ENCODE measurements at places on chromosomes 11 and 22. TPM values are rescaled to one million over a fixed set of nuclear protein-coding genes. Genes with fewer than 3 reads are reported as not detected.
A peak's percentile ranks its signal among the peaks of the same experiment; 100 is the strongest.

GRCh38 chr11:96680211-96681018 lies 290.6 kb downstream of the JRKL start:
- no peak for DNase-seq

GRCh38 chr11:11842421-11843008 lies 743 bp downstream of the USP47 start:
- peak; percentile 84 for DNase-seq

GRCh38 chr11:362642-363442 lies 6.5 kb upstream of the B4GALNT4 start:
- DNase-seq = no peak

GRCh38 chr11:15972838-15973237 lies 383.5 kb downstream of the SOX6 start:
- DNase-seq = no peak

- no peak for DNase-seq
These were observed 4.4 kb downstream of the MOGAT2 start for GRCh38 chr11:75721852-75722668.

DNA sequence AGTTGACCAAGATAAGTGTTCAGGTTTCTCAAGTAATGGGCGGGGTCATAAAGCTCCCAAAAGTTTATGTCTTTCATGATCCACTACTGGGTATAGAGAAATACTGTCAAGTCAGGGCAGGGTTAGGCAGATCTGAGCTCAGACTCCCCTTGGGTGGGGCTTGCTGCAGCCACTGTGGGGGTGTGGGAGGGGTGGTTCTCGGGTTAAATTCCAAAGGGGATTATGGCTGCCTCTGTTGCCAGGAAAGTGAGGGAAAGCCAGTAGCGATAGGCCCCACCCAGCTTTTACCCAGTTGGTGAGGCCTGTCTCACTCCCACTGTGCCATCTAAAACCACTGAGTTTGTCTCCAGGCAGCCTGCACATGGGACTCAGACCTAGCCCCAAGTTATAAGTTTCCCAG lies 37.8 kb downstream of the DLG2 start:
- no peak for DNase-seq

GRCh38 chr11:3637201-3637600 lies 4.6 kb downstream of the ART5 start:
- no peak for DNase-seq

- peak; percentile 5 for DNase-seq
These were observed 30.2 kb downstream of the LRP5 start for GRCh38 chr11:68342459-68343158.

DNA sequence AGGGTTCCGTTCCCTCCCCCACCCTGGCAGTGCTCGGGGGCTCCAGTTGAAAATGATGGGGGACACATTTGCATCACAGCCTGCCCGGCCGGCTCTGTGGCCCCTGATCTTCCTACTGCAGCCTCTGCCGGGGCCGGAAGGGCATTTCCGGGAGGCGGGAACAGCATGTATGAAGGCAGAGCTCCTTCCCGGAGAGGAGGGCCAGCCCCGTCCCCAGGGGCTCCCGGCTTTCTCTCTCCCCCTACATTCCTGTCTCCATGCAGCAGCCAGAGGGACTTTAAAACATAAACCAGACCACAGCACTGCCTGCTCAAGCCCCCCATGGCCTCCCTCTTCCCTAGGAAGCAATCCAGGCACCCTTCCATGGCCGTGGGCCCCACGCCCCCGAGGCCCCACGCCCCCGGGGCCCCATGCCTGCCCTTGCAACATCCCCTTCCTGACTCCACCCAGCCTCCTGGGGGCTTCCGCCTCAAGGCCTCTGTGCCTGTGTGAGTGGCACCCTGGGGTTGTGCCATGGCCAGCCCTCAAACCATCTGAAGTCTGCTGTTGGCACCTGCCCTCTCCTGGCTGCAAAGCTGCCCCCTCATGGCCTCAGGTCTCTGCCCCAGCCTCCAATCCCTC lies 73.1 kb downstream of the CDKN1C start:
- no peak for DNase-seq

DNA sequence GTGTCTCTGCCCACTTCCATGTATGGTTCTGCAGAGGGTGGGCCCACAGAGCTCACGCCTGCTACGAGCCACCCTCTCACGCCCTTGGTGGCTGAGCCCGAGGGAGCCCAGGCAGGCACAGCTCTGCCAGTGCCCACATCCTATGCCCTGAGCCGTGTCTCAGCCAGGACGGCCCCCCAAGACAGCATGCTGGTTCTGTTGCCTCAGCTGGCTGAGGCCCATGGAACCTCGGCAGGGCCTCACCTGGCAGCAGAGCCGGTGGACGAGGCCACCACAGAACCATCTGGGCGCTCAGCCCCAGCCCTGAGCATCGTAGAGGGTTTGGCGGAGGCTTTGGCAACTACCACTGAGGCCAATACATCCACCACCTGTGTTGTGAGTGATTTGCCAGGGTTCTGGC lies 64.0 kb downstream of the OTOG start:
- DNase-seq = no peak

DNA sequence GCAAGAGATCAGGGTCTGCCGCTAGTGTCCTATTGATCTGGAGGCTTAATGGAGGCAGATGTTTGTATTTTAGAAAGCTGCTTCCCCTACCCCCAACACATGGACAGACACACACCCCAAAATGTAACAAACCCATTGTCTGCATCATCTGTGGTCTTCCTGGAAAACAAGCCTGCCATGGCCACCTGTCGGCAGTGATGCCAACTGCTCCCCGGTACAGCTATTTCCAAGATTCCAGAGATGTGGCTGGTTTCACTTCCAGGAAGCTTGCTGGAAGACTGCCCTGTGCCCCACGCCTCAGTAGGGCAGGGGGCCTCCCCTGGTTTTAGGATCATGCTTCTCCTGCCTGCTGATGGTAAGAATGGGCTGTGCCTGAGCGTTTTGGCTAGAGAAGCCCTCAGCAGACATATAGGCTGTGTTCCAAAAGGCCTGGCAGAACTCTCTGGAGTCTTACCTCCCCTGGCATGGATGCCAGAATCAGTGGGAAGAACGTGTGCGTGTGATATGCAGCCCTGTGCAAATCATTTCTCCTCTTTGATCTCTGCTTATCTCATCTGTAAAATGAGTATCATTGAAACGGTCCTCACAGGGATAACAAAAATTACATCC lies 108.6 kb downstream of the FBXO7 start:
- DNase-seq = peak; percentile 11

- DNase-seq = no peak
These were observed 26.3 kb upstream of the SORL1-AS1 start for GRCh38 chr11:121478895-121479697.

GRCh38 chr11:8253566-8253965 lies 10.1 kb downstream of the LMO1 start:
- DNase-seq = no peak

- peak; percentile 19 for DNase-seq
These were observed 50.3 kb downstream of the CDKN1C start for GRCh38 chr11:2835296-2835695.

- no peak for DNase-seq
These were observed 10.1 kb downstream of the SUSD2 start for GRCh38 chr22:24191381-24191841.

DNA sequence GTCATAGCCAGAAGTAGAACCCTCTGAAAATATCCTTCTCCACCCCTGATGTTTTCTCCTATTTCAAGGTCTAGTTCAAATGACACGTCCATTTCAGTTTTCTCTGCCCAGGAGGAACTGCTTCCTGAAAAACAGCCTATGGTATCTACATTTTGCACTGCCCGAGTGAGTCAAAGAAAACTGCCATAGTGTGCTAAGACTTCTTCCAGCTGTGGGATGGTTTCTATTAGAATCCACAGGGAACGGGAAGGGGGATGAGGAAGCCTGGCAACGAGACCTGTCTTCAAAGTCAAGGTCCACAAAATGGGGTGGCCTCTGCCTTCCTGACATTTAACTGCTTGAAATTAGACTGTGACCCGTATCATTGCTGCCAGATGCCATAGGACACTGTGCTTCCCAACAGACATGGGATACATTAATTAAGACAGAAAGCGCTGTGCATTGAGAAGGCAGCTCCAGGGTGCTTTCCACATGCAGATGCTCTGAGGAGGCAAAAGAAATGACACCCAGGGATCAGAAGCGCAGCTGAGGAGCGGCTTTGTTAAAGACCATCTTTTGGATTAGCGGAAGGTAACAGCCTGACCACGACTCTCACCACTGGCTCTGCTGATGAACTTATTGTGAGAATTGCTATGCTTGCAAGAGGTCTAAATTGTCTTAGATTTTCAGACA lies 39.4 kb upstream of the NUP50 start:
- no peak for DNase-seq

DNA sequence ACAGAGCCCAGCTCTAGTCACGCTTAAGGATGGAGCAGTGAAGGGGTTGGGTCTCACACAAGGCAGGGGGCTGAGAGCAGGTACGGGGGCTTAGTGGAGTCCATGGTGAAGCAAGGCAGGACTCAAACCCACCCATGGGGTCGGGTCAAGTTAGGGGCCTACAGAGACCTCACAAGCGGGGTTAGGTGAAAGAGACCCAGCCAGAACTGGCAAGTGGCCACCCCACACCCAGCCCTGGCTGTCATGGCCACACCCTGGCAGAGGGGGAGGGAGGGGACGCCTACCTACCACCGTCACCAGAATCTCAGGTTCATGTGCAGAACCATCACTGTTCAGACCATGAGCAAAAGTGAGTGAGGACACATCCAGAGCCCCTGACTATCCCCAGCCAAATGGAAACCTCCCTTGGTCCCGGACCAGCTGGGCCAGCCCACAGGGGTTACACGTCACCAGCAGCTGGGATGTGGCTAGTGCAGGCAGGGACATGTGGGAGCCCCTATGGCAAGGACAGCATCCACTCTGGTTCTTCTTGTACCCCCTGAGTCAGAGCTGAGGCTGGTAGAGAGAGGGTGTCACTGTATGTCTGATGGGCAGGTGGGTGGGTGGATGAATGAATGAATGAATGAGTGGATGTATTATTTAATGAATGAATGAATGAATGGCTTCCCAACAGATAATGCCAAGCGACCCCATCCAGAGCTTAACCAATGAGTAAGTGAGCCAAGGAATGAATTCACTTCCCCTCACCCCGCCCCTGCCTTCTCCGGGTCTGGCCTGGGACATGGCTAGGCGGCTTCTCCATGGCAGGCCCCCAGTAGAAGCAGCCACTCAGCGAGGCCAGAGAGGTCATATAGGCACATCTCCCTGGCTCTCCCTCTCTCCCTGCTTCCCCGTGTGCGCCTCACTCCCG lies 681.6 kb downstream of the TBC1D22A start:
- no peak for DNase-seq

GRCh38 chr11:120903686-120904085 lies 120.2 kb upstream of the TBCEL start:
- DNase-seq = no peak

KDM4E gene
- total RNA-seq = not detected

JAM3 gene
- 152 TPM for total RNA-seq

PGGHG gene
- 5.2 TPM for total RNA-seq

ALG9 gene
- total RNA-seq = 44.4 TPM

FOLR2 gene
- not detected for total RNA-seq

CD59 gene
- total RNA-seq = 827 TPM
